ENCODE measurements at places on chromosomes 2 and 18.

DNA sequence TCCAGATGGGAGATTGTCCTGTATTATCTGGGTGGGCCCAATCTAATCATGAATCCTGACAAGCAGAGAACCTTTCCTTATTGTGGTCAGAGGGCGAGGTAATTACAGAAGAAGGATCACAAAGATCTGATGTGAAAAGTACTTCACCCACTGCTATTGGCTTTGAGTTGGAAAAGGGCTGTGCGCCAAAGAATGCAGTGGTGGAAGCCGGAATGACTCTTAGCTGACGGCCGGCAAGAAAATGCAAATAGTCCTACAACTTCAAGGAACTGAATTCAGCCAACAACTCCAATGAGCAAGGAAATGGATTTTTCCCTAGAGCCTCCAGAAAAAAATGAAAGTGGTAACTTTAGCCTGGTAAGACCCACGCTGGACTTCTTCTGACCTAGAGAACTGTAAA, 67.3 kb downstream of the CTNNA2 start:
- DNase-seq, result no peak

DNA sequence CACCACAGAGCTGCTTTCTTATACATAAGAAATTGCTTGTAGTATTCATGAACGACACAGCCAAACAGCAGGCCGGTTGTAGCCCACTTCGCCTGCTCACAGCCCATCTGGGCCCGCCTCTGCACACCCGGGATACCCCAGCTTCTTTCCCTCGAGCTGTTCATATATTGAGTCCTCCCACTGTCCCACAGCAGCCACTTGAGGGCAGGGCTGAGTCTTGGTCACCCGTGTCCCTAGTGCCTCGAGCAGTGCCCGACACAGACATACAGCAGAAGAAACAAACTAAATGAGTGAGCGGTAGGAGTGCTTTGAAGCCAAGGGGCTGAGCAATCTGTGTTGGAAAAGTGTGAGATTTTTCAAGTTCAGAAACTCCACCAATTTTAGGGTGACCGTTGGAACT, 251.4 kb downstream of the KLHL29 start:
- no peak for DNase-seq

GRCh38 chr18:35810520-35810919, 162.0 kb upstream of the RMP24 start:
- no peak for DNase-seq

GRCh38 chr18:52409727-52410126, 69.7 kb downstream of the DCC start:
- peak; percentile 20 for DNase-seq

DNA sequence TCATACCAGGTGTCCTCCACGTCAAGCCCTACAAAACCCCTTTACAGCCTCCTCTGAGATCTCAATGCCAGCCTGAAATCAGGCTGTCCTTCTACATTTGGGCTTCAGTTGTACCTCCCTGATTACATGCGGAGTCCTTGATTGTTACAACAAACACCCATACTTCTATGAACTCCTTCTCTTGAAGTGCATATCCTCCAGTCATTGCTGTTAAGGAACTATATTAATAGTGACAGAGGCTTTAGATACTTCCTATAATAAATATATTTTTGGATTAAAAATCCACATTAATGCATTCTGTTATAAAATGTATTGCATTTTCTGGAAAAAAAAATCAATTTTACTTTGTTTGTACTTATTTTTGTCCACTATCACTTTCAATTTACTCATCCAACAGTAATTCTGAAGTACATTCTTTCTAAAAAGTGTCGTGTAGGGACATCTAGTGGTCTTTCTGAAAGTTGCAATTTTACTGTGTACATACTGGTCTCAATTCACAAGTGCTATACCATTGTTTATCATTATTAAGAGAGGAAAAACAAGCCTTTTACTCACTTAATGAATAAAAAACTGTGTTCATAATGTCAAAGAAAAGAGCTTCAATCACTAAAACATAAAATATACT, 316.4 kb downstream of the DSEL start:
- peak; percentile 13 for DNase-seq

DNA sequence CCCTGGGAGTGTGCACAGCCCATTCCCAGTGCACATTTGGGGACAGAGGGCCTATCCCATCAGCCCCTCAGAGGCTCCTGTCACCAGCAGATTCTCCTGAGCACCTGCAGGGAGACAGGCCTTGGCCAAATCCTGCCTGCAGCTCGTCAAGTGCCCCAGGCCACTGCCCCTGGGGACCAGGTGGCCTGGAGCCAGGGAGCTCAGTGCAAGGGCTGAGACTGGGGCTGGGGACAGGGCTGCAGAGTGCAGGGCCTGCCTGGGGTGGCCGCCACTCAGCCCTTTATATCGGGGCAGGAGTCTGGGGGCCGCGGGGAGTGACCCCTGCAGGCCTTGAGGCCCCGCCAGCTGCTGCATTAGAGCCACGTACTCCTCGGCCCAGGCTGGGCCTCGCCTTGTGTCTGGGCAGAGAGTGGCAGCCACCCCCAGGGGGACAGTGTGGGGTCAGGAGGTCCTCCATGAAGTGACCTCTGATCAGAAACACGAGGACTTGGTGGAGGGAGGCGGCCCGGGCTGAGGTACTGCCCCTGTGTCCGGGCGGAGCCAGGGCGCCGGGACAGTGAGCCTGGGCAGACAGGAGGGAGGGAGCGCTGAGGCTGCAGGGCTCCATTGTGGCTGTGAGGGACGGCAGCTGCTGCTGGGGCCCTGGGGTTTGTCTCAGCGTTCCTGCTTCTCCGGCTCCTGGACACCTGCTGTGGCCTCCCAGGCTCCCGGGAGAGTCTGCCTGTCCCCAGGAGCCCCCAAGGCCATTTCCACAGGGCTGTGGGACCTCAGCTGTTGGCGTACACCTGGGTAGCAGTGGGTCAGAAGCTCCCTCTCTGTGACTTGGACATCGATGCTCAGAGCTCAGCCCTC, 24.2 kb downstream of the GPC1 start:
- no peak for DNase-seq

- DNase-seq, result peak; percentile 12
These were observed 76.0 kb upstream of the SESTD1 start for GRCh38 chr2:179340678-179341077.

DNA sequence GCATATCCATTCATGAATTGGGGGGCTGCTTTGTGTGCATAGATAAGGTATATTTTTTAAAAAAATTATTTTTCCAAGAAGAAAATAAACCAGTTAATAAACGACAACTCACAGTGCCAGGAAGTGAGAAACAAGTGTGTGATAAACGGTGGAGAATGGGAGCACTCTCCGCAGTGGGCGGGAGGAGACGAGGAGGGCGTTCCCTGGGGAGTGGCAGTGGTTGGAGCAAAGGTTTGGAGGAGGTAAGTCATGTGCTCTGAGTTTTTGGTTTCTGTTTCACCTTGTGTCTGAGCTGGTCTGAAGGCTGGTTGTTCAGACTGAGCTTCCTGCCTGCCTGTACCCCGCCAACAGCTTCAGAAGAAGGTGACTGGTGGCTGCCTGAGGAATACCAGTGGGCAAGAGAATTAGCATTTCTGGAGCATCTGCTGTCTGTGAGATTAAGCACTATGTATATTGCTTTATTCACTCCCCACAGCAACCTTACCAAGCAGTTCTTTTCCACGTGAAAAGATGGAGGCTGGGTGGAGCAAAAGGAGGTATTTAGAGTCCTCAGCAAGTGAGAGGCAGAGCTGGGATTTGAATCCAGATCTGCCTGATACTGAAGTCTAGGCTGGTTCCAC, 27.0 kb upstream of the CASP8 start:
- peak; percentile 91 for DNase-seq

DNA sequence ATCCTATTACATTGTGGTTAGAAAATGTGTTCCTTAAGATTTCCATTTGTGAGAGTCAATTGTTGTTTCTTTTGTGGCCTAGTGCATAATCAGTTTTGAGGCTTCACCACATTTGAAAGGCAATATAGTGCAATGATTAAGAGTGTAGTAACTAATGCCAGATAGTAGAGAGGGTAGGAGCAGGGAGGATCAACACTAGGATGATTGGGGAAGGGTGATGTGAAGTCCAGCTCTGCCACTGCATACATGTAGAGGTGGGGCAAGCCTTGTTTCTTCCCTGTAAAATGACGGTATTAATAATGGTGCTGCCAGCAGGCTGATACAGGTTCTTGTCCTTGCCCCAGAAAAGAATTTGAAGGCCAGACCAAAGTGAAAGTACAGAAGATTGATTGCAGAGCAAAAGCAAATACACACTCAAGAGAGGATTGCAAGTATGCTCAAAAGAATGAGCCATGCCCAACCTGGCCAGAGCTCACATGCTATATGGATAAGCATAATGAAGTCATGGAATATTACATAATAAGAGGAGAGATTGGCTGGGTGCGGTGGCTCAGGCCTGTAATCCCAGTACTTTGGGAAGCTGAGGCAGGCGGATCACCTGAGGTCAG, 8.0 kb downstream of the SP100 start:
- DNase-seq, result peak; percentile 44

DNA sequence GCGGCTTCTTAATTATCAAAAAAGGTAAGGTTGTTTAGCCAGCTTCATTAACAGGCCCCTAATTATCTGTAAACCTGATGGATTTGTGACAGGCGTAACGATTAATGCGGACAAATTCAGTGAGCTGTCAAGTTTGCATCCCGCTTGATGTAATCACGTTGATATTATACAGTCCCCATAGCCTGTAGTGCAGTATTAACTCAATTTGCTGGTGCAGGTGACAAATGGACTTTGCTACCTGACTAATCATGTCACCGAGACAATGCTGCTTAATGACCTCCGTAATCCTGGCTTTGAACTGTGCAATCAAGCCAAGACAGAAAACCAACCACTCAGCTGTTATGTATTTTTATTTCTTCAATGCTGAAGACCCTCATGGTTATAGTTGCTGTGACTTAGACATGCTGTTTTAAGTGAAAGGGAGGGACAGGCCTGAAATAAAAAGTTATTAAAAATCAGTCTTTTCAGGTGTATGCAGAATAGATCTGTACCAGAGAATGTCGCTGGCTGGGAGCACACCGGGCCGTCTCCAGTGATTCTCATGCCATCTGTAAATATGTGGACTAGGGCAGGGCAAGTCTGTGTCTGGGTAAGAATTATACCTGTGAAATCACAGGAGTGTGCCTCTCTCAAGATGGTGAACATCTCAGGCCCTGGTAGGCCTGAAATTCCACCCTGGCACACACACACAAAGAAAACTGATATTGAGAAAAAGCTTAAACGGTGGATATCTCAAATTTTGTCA, 4.3 kb downstream of the TSHZ1 start:
- DNase-seq, result no peak

GRCh38 chr18:57054891-57055290, 92.0 kb upstream of the BOD1L2 start:
- DNase-seq, result no peak

DNA sequence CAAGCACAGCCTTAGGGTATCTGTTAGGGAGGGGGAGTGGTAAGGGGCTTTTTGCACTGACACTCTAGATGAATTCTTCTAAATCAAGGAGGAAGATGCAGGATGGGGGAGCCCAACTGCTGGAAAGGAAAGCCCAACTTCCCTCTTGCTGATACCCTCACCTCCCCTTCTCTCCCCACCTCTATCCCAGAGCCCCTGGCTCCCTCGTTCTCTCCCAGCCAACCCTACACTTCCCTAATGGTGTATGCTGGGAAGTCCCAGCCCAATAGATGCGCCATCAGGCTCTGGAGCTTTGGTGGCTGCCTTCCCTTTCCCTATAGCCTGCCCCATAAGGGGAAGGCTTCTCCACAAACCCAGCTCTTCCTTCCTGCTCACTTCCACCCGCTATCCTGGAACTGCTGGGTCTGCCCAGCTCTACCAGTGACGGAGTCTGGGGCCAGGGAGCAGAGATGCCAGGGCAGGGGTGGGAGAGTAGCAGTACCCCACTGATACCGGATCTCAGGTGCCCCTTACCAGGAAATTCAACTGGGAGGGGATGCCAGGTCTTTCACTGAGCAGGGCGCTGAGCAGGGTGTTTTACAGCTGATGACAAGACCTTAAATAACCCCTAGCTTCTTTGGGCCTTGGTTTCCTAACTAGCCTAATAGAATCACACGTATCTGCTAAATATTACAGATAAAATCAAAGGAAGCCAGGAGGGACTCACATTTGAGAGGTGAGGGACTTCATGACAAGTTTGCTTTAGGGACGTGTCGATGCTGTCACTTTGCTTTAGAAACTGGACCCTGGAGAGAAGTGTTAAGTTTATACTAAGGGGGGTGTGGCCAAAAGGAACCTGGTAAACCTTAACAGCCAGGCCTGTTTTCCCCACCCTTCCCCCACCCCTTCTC, 82.6 kb downstream of the DNMT3A start:
- DNase-seq, result no peak

- DNase-seq, result no peak
These were observed 62.5 kb upstream of the LGALSL start for GRCh38 chr2:64391424-64391823.

- DNase-seq, result no peak
These were observed 53.3 kb downstream of the ARHGAP28 start for GRCh38 chr18:6782861-6783260.

DNA sequence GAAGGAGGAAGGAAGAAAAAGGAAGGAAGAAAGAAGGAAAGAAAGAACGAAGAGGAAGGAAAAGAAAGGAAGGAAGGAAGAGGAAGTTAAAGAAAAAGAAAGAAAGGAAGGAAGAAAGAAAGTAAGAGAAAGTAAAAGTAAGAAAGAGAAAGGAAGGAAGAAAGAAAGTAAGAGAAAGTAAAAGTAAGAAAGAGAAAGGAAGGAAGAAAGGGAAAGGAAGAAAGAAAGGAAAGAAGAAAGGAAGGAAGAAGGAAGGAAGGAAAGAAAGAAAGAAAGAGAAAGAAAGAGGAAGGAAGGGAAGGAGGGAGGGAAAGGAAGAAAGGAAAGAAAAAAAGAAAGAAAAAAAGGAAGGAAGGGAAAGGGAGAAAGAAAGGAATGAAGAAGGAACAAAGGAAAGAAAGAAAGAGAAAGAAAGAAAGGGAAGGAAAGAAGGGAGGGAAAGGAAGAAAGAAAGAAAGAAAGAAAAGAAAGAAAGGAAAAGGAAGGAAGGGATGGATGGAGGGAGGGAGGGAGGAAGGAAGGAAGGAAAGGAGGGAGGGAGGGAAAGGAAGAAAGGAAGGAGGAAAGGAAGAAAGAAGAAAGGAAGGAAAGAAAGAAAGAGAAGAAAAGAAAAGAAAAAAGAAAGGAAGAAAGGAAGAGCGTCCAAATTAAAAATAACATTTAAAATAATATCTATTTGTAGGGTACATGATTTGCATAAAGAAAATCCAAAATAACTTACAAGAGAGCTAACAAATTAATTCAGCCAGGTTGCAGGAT, 827.9 kb downstream of the TSN start:
- DNase-seq, result no peak

DNA sequence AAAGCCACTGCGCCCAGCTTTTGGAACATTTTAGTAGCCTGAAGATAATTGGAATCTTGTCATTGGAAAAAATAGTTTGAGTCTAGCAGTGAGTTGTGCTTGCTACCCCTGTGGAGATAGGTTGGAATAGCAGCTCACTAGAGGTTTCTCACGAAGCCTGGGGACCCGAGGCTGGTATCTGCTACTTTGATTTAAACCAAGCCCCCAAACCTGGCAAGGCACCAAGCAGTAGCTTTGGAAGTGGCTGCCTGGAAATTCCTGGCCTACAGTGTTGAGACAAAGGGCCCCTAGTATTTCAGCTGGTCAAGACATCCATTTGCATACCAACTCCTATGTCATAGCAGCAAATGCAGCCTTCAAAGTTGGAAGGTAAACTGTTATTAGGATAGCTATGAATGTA, 42.1 kb downstream of the NOP58 start:
- no peak for DNase-seq

Measured in Calu3 (cell line).